Activated CD4-positive, alpha-beta T cell treated with anti-CD3 and anti-CD28 coated beads for 4 hours (primary cell): ENCODE measurements at places on chromosomes 12 and 14.

- DNase-seq, result no peak
Measured at GRCh38 chr12:3200814-3201233, 123.6 kb downstream of the TSPAN9 start.

- no peak for DNase-seq
Measured at GRCh38 chr12:48005001-48005749, 899 bp upstream of the COL2A1 start.

DNA sequence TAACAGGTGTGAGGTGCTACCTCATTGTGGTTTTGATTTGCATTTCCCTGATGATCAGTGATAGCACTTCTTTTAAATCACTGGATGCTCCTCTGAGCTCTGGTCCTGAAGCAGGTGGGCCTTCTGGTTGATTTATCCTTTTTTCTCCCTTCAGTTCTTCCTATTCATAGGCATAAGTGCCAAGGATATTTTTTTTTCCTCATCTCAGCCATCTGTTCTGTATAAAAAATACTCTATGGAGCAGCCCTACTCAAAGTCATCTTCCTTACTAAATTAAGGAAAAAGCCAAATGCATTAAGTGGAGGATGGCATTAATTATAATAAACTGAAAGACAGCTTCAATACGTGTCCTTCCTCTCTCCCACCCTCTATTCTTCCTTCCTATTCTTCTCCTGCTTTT lies 18.4 kb downstream of the SPIC start:
- DNase-seq, result no peak

DNA sequence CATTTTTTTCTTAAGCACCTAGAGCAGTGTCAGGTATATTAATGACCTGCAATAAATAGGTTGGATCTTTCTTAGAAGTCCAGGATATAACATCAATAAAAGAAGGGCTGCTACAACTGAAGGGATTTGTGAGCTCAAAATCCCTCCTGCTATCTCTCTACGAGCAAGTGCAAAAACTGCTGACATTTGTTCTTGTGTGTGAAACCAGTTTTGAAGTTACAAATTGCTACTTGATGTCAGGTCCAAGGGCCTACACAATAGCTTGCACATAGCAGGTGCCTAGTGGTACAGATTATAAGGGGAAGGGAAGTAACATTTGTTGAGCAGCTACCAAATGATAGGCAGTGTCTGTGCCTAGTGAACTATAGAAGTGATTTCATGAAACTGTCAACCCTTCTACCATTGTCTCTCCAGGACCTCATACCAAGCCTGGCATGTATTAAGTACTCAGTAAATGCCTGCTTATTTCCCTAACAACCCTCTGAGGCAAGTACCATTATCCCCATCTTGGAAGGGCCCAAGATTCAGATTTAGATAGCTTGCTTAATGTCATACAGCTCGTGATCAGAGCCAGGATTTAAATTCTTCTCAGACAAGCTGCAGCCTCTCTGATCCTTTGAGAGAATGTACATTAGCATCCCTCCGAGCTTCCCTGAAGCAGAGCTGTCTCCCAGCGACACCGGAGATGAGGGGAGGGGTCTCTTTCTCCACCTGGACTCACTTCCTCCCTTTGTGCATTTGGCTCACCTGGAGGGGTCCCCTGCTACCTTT lies 300.3 kb downstream of the ZFP36L1 start:
- no peak for DNase-seq

DNA sequence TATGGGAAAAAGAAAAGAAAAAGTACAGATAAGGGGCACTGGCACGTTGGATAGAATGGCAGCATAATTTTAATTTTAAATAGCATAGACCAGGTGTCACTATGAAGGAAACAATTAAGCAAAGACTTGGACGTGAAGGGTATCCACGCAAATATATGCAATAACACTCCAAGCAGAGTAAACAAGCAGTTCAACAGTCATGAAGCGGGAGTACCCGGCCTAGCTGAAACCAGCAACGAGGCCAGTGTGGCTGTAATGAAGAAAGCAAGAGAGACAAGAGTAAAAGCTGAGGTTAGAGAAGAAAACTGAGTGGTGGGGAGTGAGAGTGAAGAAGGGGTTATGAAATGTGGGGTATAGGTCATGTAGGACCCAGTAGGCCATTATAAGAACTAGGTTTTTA lies 85.4 kb downstream of the BCL2L14 start:
- DNase-seq, result no peak

DNA sequence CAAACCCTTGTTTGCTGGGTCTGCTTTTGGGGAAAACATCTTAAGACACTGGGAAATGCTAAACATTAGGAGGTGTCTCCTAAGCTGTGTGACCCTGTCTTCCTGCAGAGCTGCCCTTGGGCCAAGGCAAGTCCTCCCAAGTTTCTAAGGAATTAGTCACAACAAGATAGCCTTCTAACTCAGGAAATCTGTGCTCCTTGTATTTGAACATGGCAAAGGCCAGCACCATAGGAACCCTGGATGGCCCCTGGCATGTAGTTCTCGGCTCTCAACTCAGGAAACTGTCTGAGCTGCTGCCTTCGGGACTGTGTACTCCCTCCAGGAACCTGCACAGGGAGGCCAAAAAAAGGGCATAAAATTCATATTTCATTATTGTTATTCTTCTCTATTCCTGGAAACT lies 37.6 kb upstream of the LTBP2 start:
- DNase-seq, result no peak

- no peak for DNase-seq
Measured at GRCh38 chr14:76641541-76641940, 119.7 kb upstream of the VASH1 start.

DNA sequence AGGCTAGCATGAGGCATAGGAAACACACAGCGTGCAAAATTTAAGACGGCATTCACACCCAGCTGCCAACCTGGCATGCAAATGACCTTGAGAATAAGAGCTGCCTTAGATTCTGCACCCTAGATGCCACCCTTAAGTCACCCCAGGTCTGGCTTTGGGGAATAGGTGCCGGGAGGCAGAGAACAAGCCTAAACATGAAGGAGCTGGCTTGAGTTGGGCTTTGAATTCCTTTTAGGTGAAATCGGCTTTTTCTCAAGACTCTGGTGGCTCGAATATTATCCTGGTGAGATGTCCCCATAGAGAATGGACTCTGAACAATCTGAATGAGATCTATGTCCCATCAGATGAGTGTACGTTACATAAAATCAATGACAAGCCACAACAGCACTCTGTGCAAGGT lies 1090.5 kb downstream of the VRK1 start:
- DNase-seq, result no peak

DNA sequence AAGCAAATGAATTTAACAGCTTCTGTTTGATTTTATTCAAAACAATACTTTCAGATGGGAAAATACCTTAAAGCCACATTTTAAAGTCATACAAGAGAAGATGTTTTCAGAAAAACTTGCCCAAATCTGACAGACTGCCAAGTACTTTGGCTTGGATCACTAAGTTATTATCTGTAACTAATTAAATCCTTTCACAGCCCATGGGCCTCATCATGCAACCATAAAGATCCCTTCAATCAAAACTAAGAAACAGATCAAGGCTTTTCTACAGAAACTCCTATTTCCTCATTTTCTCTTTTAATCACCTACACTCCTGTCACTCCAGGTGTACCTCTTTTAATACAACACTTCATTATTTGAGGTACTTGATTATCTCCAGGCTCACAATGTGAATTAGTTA lies 28.1 kb downstream of the BLTP3B start:
- DNase-seq, result no peak

DNA sequence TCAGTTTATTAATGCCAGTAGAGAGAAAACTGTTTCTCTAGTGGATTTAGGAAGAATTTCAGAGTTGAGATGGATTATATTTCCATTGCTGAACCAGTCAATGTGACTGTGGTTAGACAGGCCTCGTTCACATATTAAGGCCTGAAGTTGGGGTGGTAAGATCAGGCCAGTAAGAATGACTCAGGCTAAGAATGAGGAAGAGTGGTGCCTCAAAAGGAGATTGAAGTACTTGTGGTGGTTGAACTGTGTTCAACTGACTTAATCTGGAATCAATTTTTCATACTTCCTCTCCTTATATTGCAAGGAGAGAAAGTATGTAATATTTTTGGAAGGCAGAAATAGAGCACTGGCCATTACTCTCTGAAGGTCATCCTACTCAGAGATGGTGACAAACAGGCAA lies 37.8 kb upstream of the ATF7IP start:
- no peak for DNase-seq

DNA sequence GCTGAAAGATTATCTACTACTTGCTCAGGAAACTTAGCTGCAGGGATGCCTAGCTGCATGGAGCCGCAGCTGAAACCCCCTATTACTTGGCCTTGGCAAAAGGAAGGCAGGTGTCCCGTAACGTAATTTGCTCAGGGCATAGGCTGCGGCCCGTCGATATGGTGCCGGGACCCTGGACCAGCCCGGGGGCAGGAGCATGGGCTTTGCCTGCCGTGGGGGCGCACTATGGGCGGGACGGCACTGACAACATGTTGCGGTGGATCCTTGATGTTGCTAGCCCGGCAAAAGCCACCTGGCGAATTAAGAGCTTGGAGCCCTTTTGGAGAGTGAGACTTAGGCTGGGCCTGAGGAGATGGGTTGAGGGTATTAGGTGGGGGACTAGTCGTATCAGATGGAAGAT lies 1551.2 kb downstream of the AACS start:
- no peak for DNase-seq

GRCh38 chr14:104805326-104805678 lies 4.4 kb downstream of the ZBTB42 start:
- no peak for DNase-seq

- DNase-seq, result no peak
Measured at GRCh38 chr12:117484901-117485300, 123.5 kb upstream of the NOS1 start.

DNA sequence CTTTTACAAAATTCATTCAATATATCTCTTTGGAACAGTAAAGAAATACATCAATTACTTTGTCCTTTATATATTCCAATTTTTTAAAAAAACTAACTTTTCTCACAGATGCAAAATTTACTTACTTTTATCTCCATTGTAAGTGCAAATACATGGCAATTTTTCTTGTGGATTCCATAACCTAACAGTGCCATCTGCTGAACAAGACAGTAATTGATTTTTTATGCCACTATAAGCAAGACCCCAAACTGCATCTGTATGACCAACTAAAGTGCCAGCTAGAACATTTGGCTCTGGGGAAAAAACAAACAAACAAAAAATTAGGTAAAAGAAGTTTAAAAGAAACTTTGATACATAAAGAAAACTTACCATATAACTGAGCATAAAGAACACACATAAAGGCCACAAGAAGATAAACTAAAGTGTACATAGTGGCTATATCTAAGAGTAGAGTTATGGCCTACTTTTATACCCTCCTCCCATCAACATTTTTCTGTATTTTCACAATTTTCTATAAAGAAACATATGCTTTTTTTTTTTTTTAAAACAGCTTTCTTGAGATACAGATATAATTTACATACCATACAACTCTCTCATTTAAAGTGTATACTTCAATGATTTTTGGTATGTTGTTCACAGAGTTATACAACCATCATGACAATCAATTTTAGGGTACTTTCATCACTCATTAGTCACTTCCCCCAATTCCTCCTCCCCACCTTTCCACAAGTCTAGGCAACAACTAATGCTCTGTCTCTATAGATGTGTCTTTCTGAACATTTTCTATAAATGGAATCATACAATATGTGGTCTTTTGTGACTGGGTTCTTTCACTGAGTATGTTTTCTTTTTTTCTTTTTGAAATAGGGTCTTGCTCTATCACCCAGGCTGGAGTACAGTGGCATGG lies 32.6 kb downstream of the COCH start:
- no peak for DNase-seq

- no peak for DNase-seq
Measured at GRCh38 chr12:3958534-3958933, 85.3 kb upstream of the PARP11 start.

DNA sequence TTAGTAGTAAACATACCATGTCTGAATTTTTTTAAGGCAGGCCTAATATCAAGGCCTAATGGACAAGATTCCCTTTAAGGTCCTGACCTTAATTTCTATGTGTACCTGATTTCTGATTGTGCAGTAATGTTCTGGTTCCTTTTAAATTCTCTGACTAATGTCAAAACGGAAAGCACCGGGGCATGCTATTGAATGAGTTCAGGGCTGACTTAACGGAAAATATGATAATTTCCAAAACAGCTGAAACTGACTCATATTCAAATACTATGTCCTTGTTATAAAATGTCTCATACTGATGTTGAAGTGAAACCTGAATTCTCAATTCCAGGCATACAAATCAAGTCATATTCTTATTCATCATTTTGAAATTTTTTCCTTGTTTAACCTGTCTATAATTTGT lies 6.7 kb downstream of the TAS2R43 start:
- peak; percentile 17 for DNase-seq

- no peak for DNase-seq
Measured at GRCh38 chr14:23884541-23884904, 69.0 kb upstream of the DHRS4 start.

GRCh38 chr12:124568431-124569374 lies 1.3 kb upstream of the NCOR2 start:
- DNase-seq, result no peak

DNA sequence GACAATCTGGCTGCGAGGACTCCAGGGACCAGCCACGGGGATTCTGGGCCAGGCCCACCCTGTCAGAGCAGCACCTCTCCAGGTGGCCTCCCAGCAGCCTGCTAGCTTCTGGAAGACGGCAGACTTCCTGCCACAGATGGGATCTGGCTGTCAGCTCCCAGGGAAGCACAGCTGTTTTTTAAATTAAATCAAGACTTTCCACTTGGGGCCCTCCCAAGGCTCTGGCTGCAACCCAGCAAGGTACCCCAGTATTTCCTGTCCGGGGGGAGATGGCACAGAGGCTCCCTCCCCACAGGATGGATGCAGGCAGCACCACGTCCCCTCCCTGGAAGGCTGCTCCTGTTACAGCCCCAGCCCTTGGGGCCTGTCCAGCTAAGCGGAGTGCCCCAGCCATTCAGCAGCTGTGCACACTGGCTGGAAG lies 56.9 kb downstream of the ACTN1 start:
- no peak for DNase-seq

DNA sequence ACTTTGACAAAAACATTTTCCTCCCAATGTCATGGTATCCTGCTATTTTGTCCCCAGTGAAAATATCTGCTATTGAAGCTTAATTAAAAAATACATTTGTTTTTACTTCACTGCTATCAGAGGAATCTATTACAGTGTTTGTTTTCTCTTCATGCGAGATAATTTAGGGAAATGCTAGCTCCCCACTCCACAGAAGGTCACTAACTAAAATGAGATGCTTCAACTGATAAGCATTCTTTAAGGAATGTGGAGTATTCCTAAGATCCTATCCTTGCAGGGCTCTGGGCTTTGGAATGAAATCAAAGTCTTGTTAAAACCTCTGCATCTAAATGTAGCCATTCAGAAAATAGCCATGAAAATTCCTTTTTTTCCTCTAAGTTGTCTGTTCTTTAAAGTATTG lies 39.5 kb downstream of the PAX9 start:
- DNase-seq, result no peak

DNA sequence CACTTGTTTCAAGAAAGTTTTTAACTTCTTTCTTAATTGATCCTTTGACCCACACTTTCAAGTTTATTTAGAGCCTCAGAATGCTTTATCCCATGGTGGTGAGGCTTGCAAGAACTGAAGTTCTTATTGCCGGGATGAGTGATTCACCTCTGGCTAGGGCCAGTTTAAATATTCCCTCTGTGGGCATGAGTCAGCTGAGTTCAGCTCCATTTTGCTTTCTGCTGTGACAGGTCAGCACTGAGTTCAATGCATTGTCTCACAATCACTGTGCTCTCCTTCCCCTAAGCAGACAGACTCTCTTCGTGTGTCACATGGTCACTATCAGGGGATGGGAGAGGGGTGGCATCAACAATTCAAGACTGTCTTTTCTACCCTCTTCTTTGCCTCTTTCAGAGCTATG lies 514.6 kb upstream of the FBXO33 start:
- DNase-seq, result no peak

- no peak for DNase-seq
Measured at GRCh38 chr12:46919666-46920400, 94.0 kb upstream of the SLC38A4 start.
